ENCODE measurements at places on chromosomes 5 and 9. TPM values are rescaled to one million over a fixed set of nuclear protein-coding genes. Genes with fewer than 3 reads are reported as not detected.

Gene SPINK4
- total RNA-seq, result not detected

Gene IRX1
- not detected for total RNA-seq

Gene DNAH5
- 0.03 TPM for total RNA-seq

Gene SSBP2
- total RNA-seq, result 30.4 TPM

Gene ANXA2R
- total RNA-seq, result 1.4 TPM

Gene MEGF10
- total RNA-seq, result 6.8 TPM

Gene PRUNE2
- 10.1 TPM for total RNA-seq

Gene IL4
- total RNA-seq, result not detected

Gene GABBR2
- total RNA-seq, result not detected

Gene OR13J1
- not detected for total RNA-seq

DNA sequence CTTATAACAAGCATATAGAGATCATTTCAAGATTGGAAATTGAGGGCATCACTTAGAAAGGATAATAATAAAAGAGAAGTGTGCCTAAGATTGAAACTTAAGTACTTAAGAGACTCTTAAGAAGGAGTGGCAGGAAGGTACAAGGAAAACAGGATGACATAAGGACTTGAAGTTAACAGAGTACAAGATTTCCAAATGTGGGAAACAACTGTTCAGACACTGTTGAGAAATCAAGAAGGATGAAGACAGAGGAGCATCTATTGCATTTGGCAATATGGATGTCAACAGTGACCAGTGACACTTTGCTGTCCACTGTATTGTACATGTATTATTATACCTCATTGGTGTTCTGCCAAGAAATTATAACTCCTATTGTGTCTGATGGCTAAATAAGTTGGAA is 157.8 kb upstream of the PTGER4 start:
- H3K27me3 ChIP-seq, result no peaks in the 10 kb centered on the region
- no peak for DNase-seq

GRCh38 chr9:91900055-91900796 is 49.8 kb downstream of the ROR2 start:
- no peaks in the 10 kb centered on the region for H3K4me1 ChIP-seq
- H3K27ac ChIP-seq, result no peak overlapping the region
- peaks cover 7% of the 10 kb centered on the region for H3K27me3 ChIP-seq
- no peak overlapping the region for H3K4me3 ChIP-seq
- H3K36me3 ChIP-seq, result no peaks in the 10 kb centered on the region

- H3K27ac ChIP-seq, result peak overlapping the region; percentile 98
- peaks cover 18% of the 10 kb centered on the region for H3K4me1 ChIP-seq
- peak overlapping the region; percentile 88 for H3K4me3 ChIP-seq
- no peaks in the 10 kb centered on the region for H3K27me3 ChIP-seq
Observed at GRCh38 chr9:99818500-99818899, 3.2 kb upstream of the NR4A3 start.

DNA sequence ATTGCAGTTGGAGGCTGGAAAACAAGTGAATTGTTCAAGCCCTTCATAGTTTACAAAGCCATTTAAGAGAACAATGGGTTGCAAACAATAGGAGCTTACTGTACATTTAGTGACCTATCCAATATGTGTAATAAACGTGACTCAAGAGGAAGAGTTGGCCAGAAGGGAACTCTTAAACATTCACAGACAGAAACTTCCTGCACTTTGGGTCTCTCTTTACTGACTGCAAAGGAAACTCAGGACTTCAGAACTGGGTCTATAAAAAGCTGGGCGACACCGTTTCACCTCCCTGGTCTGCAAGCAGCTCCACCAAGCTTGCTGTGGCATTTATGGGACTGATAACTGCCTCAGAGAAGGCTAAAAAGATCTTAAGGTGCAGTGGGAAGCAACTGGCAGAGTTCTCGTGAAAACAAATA is 48.7 kb upstream of the SPATA31D4 start:
- no peak for DNase-seq
- H3K36me3 ChIP-seq, result no peaks in the 10 kb centered on the region
- no peaks in the 10 kb centered on the region for H3K27me3 ChIP-seq
- H3K4me1 ChIP-seq, result no peaks in the 10 kb centered on the region
- H3K4me3 ChIP-seq, result no peak overlapping the region

GRCh38 chr9:73239570-73240265 is 88.1 kb downstream of the ANXA1 start:
- H3K4me3 ChIP-seq, result no peak overlapping the region
- DNase-seq, result no peak
- H3K27ac ChIP-seq, result no peak overlapping the region
- H3K4me1 ChIP-seq, result no peaks in the 10 kb centered on the region

GRCh38 chr5:78129597-78129996 is 164.9 kb downstream of the AP3B1 start:
- H3K27ac ChIP-seq, result no peak overlapping the region
- DNase-seq, result no peak
- H3K36me3 ChIP-seq, result no peaks in the 10 kb centered on the region
- H3K4me3 ChIP-seq, result no peak overlapping the region

GRCh38 chr5:150024346-150024984 is 23.9 kb downstream of the HMGXB3 start:
- H3K27me3 ChIP-seq, result no peaks in the 10 kb centered on the region
- H3K36me3 ChIP-seq, result peaks cover 60% of the 10 kb centered on the region
- H3K27ac ChIP-seq, result peak overlapping the region; percentile 80
- H3K4me3 ChIP-seq, result no peak overlapping the region
- DNase-seq, result no peak

DNA sequence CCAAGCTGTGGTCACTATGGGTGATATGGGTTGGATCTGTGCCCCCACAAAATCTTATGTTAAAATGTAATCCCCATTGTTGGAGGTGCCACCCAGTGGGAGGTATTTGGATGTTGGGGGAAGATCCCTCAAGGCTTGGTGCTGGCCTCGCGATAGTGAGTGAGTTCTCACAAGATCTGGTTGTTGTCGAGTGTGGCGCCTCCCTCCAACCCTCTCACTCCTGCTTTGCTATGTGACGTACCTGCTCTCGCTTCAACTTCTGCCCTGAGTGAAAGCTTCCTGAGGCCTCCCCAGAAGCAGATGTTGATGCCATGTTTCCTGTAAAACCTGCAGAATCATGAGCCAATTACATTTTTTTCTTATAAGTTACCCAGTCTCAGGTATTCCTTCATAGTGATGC is 35.5 kb downstream of the UGT3A2 start:
- H3K27me3 ChIP-seq, result no peaks in the 10 kb centered on the region
- H3K36me3 ChIP-seq, result no peaks in the 10 kb centered on the region
- H3K27ac ChIP-seq, result no peak overlapping the region

- H3K4me3 ChIP-seq, result no peak overlapping the region
- H3K27ac ChIP-seq, result no peak overlapping the region
- peak; percentile 35 for DNase-seq
Observed at GRCh38 chr5:157464519-157465171, 4.6 kb downstream of the NIPAL4 start.

DNA sequence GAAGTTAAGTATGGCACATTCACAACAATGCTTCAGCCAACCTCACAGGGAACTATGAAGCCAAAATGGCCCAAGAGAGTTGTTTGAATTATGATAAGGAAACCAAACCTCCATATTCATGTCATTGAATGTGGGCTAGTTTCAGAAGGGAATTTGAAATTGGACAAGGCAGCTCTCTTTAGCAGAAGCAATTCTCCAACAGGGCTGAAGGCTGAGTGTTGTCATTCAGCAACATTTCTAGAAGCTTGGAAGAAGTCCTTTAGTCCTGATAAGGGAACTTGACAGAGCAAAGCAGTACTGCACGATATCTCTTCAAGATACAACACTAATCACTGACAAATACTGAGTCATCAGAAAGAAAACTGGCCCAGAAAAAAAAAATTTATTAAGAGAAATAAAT is 115.4 kb downstream of the SLC25A46 start:
- DNase-seq, result no peak
- H3K4me1 ChIP-seq, result no peaks in the 10 kb centered on the region
- H3K4me3 ChIP-seq, result no peak overlapping the region
- no peaks in the 10 kb centered on the region for H3K27me3 ChIP-seq

DNA sequence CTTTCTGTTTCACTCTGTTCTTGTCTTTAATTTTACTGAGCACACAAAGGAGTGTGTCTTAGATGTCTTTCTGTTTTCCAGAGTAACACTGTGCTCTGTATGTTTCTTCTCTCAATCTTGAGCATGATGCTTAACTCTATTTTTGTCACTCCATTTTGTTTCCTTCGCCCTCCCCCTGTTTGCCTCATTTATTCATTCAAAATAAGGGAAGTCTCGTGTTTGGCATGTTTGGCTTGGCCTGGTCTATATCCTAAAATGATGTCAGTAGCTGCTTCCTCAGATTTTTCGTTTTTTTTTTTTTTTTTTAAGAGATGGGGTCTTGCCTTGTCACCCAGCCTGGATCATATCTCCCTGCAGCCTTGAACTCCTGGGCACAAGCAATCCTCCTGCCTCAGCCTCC is 22.0 kb downstream of the ZNF618 start:
- peaks cover 19% of the 10 kb centered on the region for H3K4me1 ChIP-seq
- H3K4me3 ChIP-seq, result no peak overlapping the region
- H3K27me3 ChIP-seq, result no peaks in the 10 kb centered on the region
- H3K27ac ChIP-seq, result no peak overlapping the region

DNA sequence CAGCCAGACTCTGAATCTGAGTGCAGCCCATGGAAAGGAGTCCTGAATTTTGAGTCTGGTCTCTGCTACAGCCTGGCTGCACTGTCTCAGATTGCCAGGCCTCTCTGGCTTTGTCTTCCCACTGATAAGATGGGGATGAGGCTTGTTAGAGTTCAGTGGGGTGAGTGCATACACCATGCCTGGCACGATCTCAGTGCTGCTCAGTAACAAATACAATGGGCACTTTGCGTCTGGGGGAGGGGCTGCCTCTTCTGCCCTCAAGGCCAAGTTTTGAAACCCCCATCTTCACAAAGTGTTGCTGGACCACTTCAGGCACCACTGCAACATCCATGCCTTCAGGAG is 49.0 kb downstream of the PPARGC1B start:
- H3K27ac ChIP-seq, result peak overlapping the region; percentile 75
- peaks cover 66% of the 10 kb centered on the region for H3K4me1 ChIP-seq
- H3K36me3 ChIP-seq, result no peaks in the 10 kb centered on the region
- no peak for DNase-seq

- no peaks in the 10 kb centered on the region for H3K4me1 ChIP-seq
- no peak for DNase-seq
- no peak overlapping the region for H3K27ac ChIP-seq
Observed at GRCh38 chr5:115579747-115580173, 22.5 kb downstream of the TICAM2 start.

- DNase-seq, result no peak
- H3K4me3 ChIP-seq, result no peak overlapping the region
- H3K4me1 ChIP-seq, result no peaks in the 10 kb centered on the region
- H3K36me3 ChIP-seq, result no peaks in the 10 kb centered on the region
- no peaks in the 10 kb centered on the region for H3K27me3 ChIP-seq
Observed at GRCh38 chr5:31993165-31993961, 180.8 kb downstream of the GOLPH3 start.

- DNase-seq, result no peak
- H3K4me3 ChIP-seq, result no peak overlapping the region
- no peak overlapping the region for H3K27ac ChIP-seq
- no peaks in the 10 kb centered on the region for H3K36me3 ChIP-seq
- no peaks in the 10 kb centered on the region for H3K4me1 ChIP-seq
Observed at GRCh38 chr5:117792476-117792875, 1195.9 kb downstream of the DTWD2 start.

- peaks cover 37% of the 10 kb centered on the region for H3K27me3 ChIP-seq
- H3K27ac ChIP-seq, result no peak within 1 kb of the TSS
- H3K4me1 ChIP-seq, result peaks cover 2% of the 10 kb centered on the region
- no peaks in the 10 kb centered on the region for H3K36me3 ChIP-seq
- peak within 1 kb of the TSS; percentile 43 for H3K4me3 ChIP-seq
Observed at GRCh38 chr5:132746954-132747615, at the start of gene CCNI2. TSS of gene CCNI2 (plus strand) at chr5:132747426. CDS start at chr5:132747496, 70 bp downstream.

DNA sequence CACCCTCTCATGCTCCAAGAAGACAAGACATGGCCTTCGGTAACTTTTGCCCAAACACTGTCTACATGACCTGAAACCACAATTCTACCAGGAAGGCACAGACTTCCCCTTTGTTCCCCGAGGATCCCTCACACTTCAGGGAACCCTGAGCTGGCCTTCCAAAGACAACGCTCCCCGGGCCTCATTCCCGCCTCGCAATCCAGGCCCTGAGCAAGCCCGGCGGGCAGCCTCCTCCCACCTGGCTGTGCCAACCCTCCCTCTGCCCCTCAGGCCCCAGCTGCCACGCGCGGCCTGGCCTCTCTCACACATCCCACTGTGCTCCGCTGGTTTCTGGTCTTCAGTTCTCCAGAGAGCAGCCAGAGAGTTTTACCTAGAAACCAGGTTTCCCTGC is 7.3 kb downstream of the QSOX2 start:
- H3K4me3 ChIP-seq, result no peak overlapping the region
- DNase-seq, result no peak
- H3K4me1 ChIP-seq, result peaks cover 10% of the 10 kb centered on the region
- peaks cover 6% of the 10 kb centered on the region for H3K36me3 ChIP-seq

- H3K36me3 ChIP-seq, result no peaks in the 10 kb centered on the region
- no peaks in the 10 kb centered on the region for H3K27me3 ChIP-seq
- no peak overlapping the region for H3K27ac ChIP-seq
- DNase-seq, result no peak
Observed at GRCh38 chr5:57386958-57387357, 95.7 kb downstream of the ACTBL2 start.

- H3K27me3 ChIP-seq, result no peaks in the 10 kb centered on the region
- H3K27ac ChIP-seq, result no peak overlapping the region
- no peaks in the 10 kb centered on the region for H3K36me3 ChIP-seq
- DNase-seq, result no peak
Observed at GRCh38 chr9:88242879-88243278, 104.6 kb upstream of the SPATA31C2 start.

- H3K4me1 ChIP-seq, result no peaks in the 10 kb centered on the region
- DNase-seq, result no peak
- H3K27ac ChIP-seq, result no peak overlapping the region
- H3K4me3 ChIP-seq, result no peak overlapping the region
Observed at GRCh38 chr5:32960340-32961058, 249.4 kb downstream of the NPR3 start.

- H3K4me3 ChIP-seq, result peak within 1 kb of the TSS; percentile 69
- peaks cover 15% of the 10 kb centered on the region for H3K4me1 ChIP-seq
- no peaks in the 10 kb centered on the region for H3K27me3 ChIP-seq
- DNase-seq, result peak; percentile 93
- peak within 1 kb of the TSS; percentile 99 for H3K27ac ChIP-seq
- H3K36me3 ChIP-seq, result no peaks in the 10 kb centered on the region
Observed at GRCh38 chr5:43040287-43041098, at the start of gene ANXA2R. TSS of gene ANXA2R (minus strand) at chr5:43040319. CDS start at chr5:43040046, 273 bp downstream.

DNA sequence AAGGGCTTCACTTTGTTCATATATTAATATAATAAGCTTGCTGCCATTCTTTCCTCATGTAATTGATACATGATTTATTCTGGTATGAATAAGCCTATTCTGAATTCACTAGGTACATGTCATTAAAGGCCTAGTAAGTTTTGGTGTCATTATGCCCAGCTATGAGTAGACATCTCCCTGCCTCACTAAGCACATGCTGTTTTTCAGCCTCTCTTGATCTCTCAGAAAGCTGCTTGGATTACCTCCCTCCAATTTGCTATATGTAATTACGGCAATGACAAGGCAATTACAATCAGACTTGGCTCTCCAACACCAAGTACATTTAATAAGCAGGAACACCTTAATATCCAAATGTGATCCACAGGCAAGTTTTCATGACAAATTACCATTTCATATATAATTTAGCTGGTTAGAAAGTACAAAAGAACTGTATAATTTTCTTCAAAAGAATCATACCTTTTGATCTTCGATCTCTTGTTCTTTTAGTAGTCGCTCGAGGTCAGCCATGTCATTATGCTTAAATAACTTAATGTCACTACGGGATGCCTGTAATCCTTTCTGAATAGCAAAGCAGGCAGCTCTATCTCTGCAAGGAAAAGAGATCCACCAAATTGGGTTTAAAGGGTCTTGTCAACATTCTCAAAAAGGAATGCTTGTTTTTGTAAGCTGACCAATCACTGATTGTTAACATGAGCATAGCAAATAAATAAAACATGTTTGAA is 56.3 kb downstream of the SPTLC1 start:
- no peak overlapping the region for H3K4me3 ChIP-seq
- no peak overlapping the region for H3K27ac ChIP-seq
- H3K27me3 ChIP-seq, result no peaks in the 10 kb centered on the region
- peaks cover 33% of the 10 kb centered on the region for H3K36me3 ChIP-seq
- no peak for DNase-seq
- H3K4me1 ChIP-seq, result no peaks in the 10 kb centered on the region

Measured in gastrocnemius medialis (tissue), 4 donors.